ENCODE measurements at places on chromosomes 5 and 9.

DNA sequence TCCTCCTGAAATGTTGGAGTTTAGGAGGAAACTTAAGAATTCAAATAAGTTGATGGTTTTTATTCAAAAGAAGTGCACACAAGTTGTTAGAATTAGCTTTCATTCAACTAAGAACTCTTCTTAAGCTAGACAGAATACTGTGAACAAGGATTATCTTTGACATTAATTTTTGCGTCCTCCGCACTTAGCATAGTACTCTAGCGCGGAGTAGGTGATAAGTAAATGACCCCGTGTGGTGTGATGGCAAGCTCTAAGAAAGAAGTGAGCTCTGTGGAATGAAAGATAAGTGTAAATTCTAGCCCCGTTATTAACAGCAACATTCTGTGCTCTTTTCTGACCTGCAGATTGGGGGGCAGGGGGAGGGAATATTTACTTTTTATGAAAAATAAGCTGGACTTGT lies 1.0 kb downstream of the BRIX1 start:
- peak overlapping the region; percentile 81 for H3K4me3 ChIP-seq
- peak overlapping the region; percentile 73 for H3K27ac ChIP-seq
- no peak for DNase-seq
- peaks cover 36% of the 10 kb centered on the region for H3K36me3 ChIP-seq

DNA sequence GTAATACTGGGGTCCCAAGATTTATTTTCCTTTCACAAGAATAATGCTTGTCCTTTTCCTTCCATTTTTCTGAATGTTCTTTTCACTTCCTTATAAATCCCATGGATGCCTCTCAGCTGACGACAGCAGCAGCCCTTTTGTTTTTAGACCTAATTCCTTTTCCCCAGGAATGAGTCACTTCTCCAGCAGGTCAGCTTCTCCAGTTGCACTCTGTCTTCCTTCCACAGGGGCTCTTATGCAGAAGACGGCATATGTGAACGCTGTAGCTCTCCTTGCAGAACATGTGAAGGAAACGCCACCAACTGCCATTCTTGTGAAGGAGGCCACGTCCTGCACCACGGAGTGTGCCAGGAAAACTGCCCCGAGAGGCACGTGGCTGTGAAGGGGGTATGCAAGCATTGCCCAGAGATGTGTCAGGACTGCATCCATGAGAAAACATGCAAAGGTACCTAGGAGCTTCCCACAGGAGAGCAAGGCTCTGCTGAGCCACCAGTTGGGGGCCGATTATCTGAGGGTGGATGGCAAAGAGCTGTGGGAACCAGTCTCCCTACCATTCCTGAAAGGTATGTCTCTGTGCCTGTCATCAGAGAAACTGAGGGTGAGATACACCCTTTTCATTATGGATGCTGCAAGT lies 72.9 kb downstream of the RFK start:
- H3K36me3 ChIP-seq: no peaks in the 10 kb centered on the region
- peaks cover 34% of the 10 kb centered on the region for H3K4me1 ChIP-seq
- H3K27ac ChIP-seq: peak overlapping the region; percentile 82
- H3K27me3 ChIP-seq: no peaks in the 10 kb centered on the region
- H3K4me3 ChIP-seq: no peak overlapping the region

DNA sequence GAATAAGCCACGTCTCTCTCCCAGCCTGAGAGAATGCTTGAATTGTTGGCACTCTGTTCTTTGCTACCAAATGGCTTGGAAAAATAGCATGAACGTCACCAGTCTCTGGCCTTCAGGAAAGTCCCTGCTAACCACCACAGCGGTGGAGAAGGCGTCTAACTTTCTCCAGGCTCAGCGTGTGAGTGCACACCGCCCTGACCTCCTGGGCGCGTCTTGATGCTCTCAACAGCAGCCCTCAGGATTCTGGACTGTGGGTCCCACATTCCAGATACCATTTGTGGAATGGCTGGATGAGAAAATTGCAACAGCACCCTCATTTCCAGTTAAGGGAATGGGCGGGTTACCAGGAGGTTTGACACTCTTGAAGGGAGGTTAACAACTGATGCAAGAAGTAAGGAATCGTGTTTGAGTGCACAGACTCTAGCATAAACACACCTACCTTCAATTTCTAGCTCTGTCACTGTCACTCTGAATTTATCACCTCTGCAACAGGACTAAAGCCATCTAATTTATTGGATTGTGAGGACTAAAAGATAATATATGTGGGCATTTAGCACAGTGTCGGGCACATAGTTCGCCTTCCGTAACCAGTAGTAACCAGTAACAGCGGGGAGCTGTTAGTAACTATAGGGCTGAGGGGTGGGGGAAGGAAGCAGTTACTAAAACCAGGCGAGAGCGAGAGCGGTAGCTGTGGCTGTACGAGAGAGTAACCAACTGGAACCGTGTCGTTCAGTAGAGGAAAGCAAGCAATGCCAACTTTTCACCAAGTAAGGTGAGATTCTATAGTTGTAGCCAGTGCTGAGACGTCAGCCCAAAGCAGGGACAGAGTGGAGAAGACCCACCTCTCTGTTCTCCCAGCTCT lies 807 bp upstream of the PLGRKT start:
- peak overlapping the region; percentile 80 for H3K4me3 ChIP-seq
- peaks cover 24% of the 10 kb centered on the region for H3K4me1 ChIP-seq
- H3K27ac ChIP-seq: peak overlapping the region; percentile 84
- no peaks in the 10 kb centered on the region for H3K36me3 ChIP-seq

DNA sequence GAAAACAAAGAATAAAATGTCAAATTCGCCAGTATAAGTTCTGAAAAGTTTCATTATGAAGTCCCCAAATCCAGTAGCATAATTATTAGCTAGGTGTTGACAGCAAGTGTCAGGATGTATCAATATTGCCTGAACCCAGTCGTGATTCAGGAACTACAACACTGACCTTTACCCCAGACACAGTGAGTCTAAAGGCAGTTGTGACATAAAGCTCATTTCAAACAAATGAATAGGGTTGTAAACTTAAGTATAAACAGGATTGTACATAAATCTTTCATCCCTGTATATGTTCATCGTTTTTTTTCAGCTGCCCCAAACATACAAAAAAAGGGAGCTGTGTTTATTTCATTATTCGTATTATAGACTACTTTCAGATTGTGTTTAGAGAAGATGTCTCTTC lies 385.7 kb downstream of the PLK2 start:
- H3K36me3 ChIP-seq: 0 out of 2 replicates have a peak, but pooled peaks cover 5% of the 10 kb centered on the region
- H3K4me1 ChIP-seq: peaks cover 23% of the 10 kb centered on the region
- H3K27me3 ChIP-seq: no peaks in the 10 kb centered on the region
- no peak for DNase-seq
- H3K27ac ChIP-seq: no peak overlapping the region

DNA sequence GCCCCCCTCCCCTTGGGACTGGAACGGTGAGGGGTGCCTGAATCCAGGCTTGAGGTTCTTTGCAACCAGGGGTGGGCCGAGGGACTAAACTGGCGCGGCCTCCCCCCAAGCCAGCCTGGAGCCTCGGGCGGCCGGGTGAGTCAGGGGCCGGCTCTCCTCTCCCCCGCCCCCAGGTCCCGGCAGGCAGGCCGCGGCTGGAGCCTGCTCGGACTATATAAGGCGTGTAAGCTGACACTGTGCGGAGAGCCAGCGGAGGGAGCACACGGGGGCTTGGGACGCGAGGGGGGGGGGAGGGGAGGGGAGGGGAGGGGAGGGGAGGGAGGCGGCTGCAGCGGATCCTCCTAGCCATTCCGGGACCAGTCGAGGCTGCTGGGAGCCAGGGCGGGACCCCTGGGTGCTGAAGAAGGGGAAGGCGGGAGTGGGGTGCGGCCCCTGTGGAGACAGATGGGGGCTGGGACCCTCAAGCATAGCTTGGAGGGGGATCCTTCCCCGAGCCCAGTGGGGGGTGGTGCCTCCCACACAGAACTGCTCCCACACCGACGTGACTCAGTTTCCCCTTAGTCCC lies 595 bp downstream of the PDLIM7 start:
- H3K4me1 ChIP-seq: peaks cover 41% of the 10 kb centered on the region
- H3K4me3 ChIP-seq: peak overlapping the region; percentile 85
- H3K27me3 ChIP-seq: no peaks in the 10 kb centered on the region
- peak overlapping the region; percentile 65 for H3K27ac ChIP-seq
- DNase-seq: peak; percentile 89

GRCh38 chr9:105132606-105133005 lies 111.8 kb upstream of the SLC44A1 start:
- peak; percentile 72 for DNase-seq
- no peaks in the 10 kb centered on the region for H3K36me3 ChIP-seq
- H3K4me3 ChIP-seq: no peak overlapping the region

DNA sequence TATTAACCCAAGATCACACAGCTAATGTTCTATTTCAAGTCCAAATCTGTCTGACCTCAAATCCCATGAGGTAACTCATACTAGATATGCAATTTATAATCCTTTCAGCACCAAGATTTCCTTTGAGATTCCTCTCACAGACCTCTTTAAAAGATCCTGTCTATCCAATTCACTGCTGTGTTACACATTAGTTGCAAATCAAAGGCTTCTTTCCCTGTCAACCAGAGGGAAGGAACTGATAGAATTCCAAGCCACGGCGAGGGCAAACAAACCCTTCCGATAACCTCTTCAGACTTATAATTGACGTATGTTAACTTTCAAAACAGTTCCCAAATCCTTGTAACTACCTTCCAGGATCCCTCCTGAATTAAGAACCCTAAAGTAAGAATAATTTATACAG lies 168.9 kb downstream of the DRD1 start:
- H3K27ac ChIP-seq: no peak overlapping the region
- DNase-seq: no peak

DNA sequence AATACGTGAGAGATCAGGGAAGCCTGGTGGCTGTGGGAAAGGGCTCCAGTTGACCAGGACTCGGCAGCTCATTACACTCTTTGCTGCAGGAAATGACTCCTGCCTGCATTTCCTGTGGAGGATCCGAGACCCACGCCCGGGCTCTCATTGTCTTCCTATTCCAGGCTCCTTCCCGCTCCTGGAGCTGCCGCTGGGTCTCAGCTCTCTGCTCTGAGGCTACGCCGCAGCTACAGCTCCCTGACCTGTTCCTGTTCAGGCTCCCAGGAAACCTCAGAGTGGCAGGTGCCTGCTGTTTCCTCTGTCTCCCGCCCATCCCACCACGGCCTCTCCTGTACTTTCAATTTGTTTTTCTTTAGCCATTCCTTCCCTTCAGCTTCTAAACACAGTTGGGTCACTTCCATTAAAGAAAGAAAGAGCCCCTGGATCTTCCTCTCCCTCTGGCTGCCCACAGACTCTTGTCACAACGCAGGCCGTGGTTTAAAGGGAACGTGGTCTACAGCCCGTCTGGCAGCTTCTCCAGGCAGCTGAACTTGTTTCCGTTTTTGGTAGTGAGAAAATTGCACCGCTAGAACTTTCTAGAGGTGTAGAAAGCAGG lies 71.5 kb downstream of the IL6ST start:
- no peak overlapping the region for H3K4me3 ChIP-seq
- no peaks in the 10 kb centered on the region for H3K36me3 ChIP-seq
- DNase-seq: peak; percentile 29
- no peaks in the 10 kb centered on the region for H3K27me3 ChIP-seq

DNA sequence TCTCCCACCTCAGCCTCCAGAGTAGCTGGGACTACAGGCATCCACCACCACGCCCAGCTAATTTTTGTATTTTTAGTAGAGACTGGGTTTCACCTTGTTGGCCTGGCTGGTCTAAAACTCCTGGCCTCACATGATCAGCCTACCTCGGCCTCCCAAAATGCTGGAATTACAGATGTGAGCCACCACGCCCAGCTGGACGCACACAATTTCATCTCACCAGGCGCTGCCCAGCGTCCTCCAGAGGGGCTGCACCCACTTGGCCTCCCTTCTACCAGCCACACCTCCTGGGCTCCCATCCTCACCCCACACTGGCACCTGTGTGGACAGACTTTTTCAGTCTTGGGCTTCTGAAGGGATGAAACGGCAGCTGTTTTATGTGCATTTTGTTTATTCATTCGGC lies 3.8 kb upstream of the EXOC3 start:
- peaks cover 11% of the 10 kb centered on the region for H3K4me1 ChIP-seq
- H3K27me3 ChIP-seq: no peaks in the 10 kb centered on the region
- no peaks in the 10 kb centered on the region for H3K36me3 ChIP-seq
- H3K4me3 ChIP-seq: no peak overlapping the region

- H3K4me1 ChIP-seq: peaks cover 10% of the 10 kb centered on the region
- no peaks in the 10 kb centered on the region for H3K27me3 ChIP-seq
- H3K27ac ChIP-seq: no peak overlapping the region
- H3K4me3 ChIP-seq: no peak overlapping the region
- no peaks in the 10 kb centered on the region for H3K36me3 ChIP-seq
These were observed 63.9 kb downstream of the PPARGC1B start for GRCh38 chr5:149794041-149794440.

DNA sequence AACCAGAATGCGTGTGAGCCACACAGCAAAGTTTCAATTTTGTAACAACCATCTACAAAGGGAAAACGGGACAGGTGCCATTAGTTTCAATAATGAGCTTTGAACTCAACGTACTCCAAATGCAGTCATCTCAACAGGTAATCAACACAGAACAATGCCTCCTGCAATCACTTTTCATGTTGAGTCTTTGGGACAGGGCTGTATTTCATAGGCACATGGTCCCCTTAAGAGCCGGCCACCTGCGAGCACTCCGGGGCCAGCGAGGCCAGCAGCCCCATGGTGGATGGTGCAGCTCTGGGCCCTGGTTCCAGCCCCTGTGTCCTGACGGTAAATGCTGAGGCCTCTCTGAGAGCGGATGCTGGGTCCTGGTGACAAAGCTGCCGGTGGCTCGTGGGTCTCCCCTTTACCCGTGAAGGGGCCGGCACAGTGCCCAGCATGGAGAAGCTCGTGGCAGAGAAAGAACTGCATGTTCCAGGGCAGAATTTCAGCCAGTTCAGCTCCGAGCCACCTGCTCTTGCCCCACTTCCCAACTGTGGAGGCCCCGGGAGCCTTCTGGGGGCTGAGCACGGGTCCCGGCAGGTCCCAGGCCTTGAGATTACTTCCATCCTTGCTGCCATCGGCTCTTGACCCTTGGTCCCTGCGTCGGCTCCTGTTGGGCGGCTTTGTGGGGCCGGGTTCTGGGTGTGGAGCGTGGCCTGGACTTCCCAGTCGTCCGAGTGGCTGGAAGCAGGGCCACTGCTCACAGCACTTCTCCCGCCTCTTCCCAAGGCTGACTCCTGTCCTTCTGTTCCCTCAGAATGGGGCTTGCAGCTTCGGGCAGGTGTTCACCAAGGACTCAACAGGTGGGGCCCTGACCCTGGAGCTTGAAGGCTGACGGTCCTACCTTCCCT lies 26.1 kb upstream of the RNU6ATAC start:
- H3K27me3 ChIP-seq: peaks cover 27% of the 10 kb centered on the region
- no peak overlapping the region for H3K27ac ChIP-seq
- DNase-seq: no peak
- H3K4me1 ChIP-seq: no peaks in the 10 kb centered on the region
- no peaks in the 10 kb centered on the region for H3K36me3 ChIP-seq
- H3K4me3 ChIP-seq: no peak overlapping the region

DNA sequence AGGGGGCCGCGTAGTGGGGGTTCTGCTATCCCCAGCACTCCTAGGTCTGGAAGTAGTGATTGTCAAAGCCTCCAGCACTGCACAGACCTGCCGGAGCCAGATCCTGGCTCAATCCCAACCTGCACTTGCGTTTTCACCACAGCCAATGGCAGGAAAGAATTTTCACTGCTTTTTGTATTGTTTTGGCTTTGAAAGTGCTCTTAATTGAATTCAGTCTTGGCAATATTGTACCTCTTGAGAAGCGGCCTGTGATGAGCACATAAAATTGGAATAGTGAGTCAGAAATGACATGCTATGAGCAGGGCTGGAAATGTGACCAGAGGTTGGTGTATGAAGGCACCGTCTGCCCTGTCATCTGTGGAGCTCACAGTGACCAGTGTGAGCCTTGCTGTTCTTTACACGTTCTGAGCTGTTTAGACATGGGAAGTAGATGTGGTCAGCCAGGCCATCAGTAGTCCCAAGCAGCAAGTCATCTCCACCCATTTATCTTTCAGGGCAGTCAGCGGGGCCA lies 41.5 kb downstream of the SECISBP2 start:
- no peak for DNase-seq
- no peak overlapping the region for H3K27ac ChIP-seq
- peaks cover 7% of the 10 kb centered on the region for H3K36me3 ChIP-seq
- H3K27me3 ChIP-seq: no peaks in the 10 kb centered on the region
- H3K4me1 ChIP-seq: no peaks in the 10 kb centered on the region

All from PC-9 (cell line).